Upper lobe of left lung (tissue), 6 donors: ENCODE measurements at places on chromosomes 2 and 18. TPM values are rescaled to one million over a fixed set of nuclear protein-coding genes. Genes with fewer than 3 reads are reported as not detected.

The RBM44 gene
- total RNA-seq: 2.8 TPM

DNA sequence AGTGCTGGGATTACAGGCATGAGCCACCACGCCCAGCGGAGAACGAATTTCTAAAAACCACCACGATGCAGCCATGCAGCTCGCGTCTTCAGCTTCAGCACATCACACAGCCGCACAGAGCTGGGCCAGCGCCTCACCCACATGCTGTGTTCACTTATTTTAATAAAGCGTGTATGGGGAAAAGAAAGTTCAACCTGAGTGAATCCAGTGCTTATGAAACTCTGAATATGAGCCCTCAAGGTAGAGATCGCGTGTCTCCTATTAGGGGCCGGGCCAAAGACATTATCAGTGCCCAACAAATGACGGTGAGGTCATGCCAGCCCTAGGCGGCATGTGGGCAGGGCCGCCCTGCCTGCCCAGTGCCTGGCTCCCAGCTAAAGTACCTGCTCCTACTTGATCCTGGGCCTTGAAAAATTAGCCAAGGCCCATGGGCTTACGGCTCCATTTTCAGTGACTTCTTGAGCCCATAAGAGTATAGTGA is 44.3 kb downstream of the SPRED2 start:
- no peak for DNase-seq

The TMEM169 gene
- total RNA-seq: 0.15 TPM

The RFTN2 gene
- 1.0 TPM for total RNA-seq

The GALNT13 gene
- total RNA-seq: 2.1 TPM

The TUBA4B gene
- 6.3 TPM for total RNA-seq

DNA sequence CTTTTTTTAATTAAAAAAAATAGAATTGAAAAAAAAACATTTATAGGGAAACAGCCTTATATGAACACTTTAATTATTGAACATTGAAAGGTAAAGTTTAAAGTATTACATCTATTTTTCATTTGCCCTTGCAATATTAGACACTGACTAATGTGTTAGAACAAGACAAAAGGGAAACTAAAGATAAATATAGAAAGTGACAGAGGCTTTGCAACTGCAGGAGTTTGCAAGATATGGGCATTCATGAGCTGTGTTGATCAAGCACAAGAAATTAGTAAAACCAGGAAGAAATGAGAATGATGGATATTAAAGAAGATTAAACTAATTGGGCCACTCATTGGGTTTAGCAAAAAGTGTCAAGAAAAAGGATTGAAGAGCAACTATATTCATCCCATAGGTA is 1097.7 kb upstream of the CELF4 start:
- DNase-seq: no peak

DNA sequence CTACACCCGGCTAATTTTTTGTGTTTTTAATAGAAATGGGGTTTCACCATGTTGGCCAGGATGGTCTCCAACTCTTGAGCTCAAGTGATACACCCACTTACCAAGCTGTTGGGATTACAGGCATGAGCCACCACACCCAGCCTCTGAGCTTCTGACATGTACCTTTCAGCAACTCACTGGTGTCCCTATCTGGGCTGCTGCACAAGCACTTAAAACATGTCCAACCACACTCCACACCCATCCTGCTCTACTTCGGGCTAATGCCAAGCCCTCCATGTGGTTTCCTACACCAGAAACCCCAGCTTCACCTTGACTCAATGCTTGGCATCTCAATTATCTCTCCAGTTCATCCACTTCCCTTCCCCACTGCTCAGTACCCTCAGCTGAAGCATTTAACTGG is 22.4 kb upstream of the ARMC9 start:
- DNase-seq: no peak
